ENCODE measurements at places on chromosomes 1 and 21.

- DNase-seq, result no peak
Observed at GRCh38 chr1:21270086-21270689, 20.1 kb downstream of the ECE1 start.

GRCh38 chr21:29939104-29939923 is 482 bp downstream of the GRIK1 start:
- no peak for DNase-seq

DNA sequence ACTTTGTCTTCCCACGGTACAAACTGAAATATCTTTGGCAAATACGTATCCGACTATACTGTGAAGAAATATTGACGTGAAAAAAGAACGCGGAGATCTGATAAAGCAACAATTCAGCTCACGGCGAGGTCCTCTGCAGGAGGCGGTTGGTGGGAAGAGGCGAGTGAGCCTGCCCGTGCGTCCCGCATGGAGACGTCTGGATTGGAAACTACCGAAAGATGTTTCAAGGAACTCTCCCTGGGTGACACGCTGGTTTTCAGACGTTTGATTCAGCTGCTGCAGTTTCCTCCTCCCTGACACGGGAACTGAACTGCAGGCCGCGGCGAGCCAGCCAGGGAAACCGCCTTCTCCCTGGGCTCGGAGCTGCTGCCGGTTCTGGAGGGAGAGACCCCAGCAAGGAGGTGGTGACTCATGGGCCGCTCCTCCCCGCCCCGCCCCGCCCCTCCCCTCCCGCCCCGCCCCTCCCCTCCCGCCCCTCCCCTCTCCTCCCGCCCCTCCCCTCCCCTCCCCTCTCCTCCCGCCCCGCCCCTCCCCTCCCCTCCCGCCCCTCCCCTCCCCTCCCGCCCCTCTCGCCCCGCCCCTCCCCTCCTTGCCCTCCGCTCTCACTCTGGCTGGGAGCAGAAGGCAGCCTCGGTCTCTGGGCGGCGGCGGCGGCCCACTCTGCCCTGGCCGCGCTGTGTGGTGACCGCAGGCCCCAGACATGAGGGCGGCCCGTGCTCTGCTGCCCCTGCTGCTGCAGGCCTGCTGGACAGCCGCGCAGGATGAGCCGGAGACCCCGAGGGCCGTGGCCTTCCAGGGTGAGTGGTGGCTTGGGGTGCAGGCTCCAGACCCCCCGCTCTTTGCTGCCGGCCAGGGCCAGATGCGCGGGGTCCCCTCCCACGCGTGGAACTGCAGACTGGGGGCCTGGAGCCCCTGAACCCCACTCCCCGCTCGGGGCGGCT is at the start of gene COL6A1:
Gene COL6A1, plus strand, starts transcription at position 620 of the 941 bp plus-strand sequence. Its CDS starts 81 bp downstream, at position 701.
- peak; percentile 81 for DNase-seq

DNA sequence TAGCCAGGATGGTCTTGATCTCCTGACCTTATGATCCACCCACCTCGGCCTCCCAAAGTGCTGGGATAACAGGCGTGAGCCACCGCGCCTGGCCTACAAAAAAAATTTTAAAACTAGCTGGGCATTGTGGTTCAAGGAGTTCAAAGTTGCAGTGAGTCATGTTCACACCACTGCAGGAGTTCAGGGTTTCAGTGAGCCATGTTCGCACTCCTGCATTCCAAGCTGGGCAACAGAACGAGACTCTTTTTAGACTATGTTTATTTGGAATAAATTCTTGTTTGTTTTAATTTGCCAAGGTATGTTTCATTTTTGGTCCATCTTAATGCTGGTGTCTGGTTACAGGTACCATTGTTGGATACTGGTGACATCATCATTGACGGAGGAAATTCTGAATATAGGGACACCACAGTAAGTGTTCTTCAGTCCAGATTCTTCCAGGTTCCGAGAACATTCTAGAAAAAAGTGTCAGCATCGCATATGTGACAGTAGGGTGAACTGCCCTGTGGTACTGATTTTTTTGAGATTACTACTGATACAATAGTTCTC is 3.9 kb downstream of the PGD start:
- DNase-seq, result no peak

- no peak for DNase-seq
Observed at GRCh38 chr1:32903991-32904785, 3.0 kb upstream of the TMEM54 start.

- no peak for DNase-seq
Observed at GRCh38 chr1:17927952-17928351, 172.8 kb downstream of the ACTL8 start.

GRCh38 chr1:100931716-100932115 is 35.8 kb downstream of the SLC30A7 start:
- DNase-seq, result no peak
